ENCODE measurements at places on chromosomes 1 and 21. TPM values are rescaled to one million over a fixed set of nuclear protein-coding genes. Genes with fewer than 3 reads are reported as not detected.

The CYP4Z1 gene
- not detected for total RNA-seq

GRCh38 chr1:231231511-231231910 is 9.5 kb upstream of the GNPAT start:
- no peak overlapping the region for H3K27ac ChIP-seq
- H3K36me3 ChIP-seq, result peaks cover 40% of the 10 kb centered on the region
- H3K27me3 ChIP-seq, result no peaks in the 10 kb centered on the region
- DNase-seq, result no peak

DNA sequence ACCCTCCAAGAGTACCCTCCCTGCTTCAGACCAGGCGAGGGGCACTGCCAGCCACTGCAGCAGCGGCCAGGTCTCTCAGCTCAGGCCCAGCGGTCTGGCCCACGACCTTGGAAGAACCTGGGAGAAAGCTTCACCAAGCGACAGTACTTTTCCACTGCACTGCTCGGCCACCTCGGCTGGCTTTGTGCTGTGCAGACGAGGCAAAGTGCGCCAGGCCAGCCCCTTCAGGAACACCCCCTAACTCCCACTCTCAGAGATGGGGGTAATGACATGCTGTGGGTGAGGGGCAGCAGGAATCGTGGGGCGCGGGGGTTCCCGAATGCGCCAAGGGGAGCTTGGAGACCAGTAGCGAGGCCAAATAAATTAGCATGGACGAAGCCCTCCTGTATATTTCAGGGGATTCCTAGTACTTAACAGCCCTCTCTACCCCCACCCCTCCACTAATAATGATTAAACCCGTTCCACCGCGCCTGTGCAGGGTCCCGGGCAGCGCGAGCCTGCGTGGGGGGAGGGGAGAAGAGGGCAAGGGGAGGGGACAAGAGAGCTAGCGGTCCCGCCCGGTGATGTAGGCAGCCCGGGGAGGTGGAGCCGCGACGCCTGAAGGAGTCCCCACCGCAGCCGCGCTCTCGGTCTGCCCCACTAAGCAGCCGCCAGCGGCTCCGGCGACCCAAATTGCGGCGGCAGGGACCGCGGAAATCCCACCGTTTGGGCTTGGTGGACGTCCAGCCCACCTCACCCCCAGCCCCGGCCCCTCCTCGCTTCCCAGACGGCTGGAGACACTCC is at the start of gene FAM43B:
Gene FAM43B, plus strand, starts transcription at position 629 of the 783 bp plus-strand sequence. CDS start 401 bp downstream, outside the sequence.
- DNase-seq, result no peak
- peaks cover 25% of the 10 kb centered on the region for H3K27me3 ChIP-seq
- H3K36me3 ChIP-seq, result no peaks in the 10 kb centered on the region
- no peak within 1 kb of the TSS for H3K4me3 ChIP-seq
- peaks cover 3% of the 10 kb centered on the region for H3K4me1 ChIP-seq
- no peak within 1 kb of the TSS for H3K27ac ChIP-seq

- H3K4me1 ChIP-seq, result peaks cover 6% of the 10 kb centered on the region
- H3K36me3 ChIP-seq, result peaks cover 7% of the 10 kb centered on the region
- H3K27ac ChIP-seq, result no peak overlapping the region
- H3K4me3 ChIP-seq, result no peak overlapping the region
- DNase-seq, result no peak
- H3K27me3 ChIP-seq, result no peaks in the 10 kb centered on the region
Measured at GRCh38 chr1:228841632-228842031, 106.4 kb downstream of the RHOU start.

- H3K4me1 ChIP-seq, result peaks cover 29% of the 10 kb centered on the region
- no peak for DNase-seq
- peaks cover 17% of the 10 kb centered on the region for H3K27me3 ChIP-seq
- H3K27ac ChIP-seq, result peak overlapping the region; percentile 42
- peaks cover 20% of the 10 kb centered on the region for H3K36me3 ChIP-seq
Measured at GRCh38 chr1:162835157-162835899, 25.6 kb downstream of the CCDC190 start.
